Spleen (tissue), 13 donors: ENCODE measurements at places on chromosomes 7 and 10. TPM values are rescaled to one million over a fixed set of nuclear protein-coding genes. Genes with fewer than 3 reads are reported as not detected.

DNA sequence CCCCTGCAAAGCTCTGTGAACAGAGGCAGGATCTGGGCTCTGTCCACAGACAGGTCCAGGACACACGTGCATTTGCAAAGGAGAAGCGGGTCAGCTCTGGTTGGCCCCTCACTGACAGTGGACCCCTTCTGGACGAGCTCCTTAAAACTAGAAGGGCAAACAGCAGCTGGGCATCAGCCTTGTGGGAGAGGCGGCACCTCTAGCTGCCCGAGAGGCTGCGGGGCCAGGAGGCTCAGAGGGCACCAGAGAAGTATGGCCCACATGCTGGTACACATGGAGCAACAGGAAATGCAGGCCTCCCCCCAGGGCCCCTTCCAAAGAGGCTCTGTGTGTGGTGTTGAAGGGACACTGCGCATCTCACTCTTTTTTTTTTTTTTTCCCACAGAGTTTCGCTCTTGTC lies 233.0 kb upstream of the TCERG1L start:
- no peaks in the 10 kb centered on the region for H3K36me3 ChIP-seq
- DNase-seq = no peak
- no peak overlapping the region for H3K4me3 ChIP-seq
- H3K4me1 ChIP-seq = no peaks in the 10 kb centered on the region

DNA sequence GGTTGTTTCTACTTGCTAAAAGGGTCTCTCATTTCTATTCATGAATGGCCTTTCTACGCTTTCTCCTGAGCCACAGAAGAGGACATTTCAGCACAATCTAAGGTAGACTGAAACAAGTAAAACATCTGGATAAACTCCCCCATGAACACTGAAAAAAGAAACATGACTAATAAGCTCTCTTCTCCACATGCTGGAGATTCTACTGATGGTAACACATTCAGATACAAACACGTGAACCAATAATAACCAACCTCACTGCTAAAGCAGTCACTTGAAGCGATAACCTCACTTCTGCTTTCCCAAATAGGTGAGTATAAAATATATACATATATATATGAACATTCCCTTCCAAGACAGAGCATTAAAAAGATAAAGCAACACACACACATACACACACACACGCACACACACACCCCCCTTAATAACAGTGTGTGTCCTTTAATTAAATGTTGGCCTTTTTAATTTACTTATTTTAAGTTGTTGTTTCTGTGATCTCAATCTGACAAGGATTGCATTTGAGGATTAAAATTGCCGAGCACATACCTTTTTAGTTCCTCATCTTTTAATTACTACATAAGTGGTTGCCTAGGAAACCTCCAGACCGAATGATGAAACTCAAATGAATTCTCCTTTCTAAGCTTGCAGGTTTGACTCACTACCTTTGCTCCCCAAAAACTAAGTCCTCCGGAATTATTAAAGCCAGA lies 292.4 kb upstream of the KLF14 start:
- no peaks in the 10 kb centered on the region for H3K36me3 ChIP-seq
- peak overlapping the region; percentile 36 for H3K27ac ChIP-seq
- H3K4me3 ChIP-seq = no peak overlapping the region
- DNase-seq = no peak
- H3K4me1 ChIP-seq = peaks cover 98% of the 10 kb centered on the region

The CTAGE4 gene
- 1.4 TPM for total RNA-seq

DNA sequence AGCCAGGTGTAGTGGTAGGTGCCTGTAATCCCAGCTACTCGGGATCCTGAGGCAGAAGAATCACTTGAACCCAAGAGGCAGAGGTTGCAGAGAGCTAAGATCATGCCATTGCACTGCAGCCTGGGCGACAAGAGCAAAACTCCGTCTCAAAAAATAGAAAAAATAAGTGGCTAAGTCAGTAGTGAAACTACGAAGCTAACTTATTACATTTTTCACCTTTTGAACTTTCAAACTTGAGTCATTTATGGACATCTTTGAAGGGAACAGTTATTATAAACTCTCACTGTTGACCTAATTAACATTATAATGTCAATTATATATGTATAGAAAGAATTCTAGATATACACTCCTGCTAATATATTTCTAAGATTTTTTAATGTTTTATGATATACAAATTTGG lies 541.5 kb upstream of the C7orf33 start:
- H3K4me1 ChIP-seq = no peaks in the 10 kb centered on the region
- H3K4me3 ChIP-seq = no peak overlapping the region
- DNase-seq = no peak
- H3K27ac ChIP-seq = no peak overlapping the region

- H3K4me1 ChIP-seq = peaks cover 8% of the 10 kb centered on the region
- H3K4me3 ChIP-seq = no peak overlapping the region
- H3K27ac ChIP-seq = no peak overlapping the region
- DNase-seq = no peak
These were observed 82.7 kb upstream of the PFKP start for GRCh38 chr10:2984682-2985081.

- H3K36me3 ChIP-seq = no peaks in the 10 kb centered on the region
- no peaks in the 10 kb centered on the region for H3K27me3 ChIP-seq
- H3K27ac ChIP-seq = no peak overlapping the region
- no peak overlapping the region for H3K4me3 ChIP-seq
These were observed 621.3 kb downstream of the ANKRD7 start for GRCh38 chr7:118845791-118846190.

The TRIL gene
- 9.0 TPM for total RNA-seq

DNA sequence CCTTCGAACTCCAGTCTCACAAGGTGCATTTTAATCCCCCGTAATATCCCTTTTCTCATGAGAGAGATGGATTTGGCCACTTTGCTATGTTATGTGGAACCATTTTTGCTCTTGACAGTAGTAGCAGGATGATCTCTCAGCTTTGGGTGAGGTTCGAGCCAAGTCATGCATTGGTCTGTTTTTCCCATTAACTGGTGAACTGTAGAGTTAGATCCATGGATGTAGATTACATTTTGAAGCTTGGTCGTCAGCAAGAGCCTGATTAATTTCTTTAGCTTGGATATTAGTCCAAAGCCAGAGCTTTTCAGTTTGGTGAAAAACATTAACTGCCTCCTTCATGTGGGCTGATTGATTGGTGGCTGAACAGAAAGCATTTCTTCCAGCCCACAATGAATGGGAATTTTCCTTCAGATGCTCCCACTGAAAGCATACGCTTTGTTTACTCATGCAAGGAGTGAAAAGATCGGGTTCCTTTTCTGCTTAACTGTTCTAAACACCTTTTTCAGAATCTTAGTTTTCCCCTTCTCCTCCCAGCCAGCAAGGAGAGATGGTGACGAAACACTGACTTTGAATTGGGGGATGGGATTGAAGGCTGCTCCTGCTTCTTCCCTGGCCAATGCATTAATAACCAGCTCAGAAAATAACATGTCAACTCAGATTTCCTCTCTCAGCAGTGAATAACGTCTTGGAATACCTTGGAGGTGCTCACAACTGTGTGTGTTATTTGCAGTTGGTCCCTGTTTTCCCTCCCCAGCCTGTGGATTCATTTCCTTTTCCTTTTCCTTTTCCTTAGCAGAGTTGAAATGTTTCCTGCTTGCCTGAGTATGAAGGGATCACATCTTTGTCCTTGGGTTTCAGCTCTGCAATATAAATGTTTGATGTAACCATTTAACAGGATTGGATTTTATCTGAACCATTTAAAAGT lies 351.8 kb upstream of the FZD8 start:
- no peaks in the 10 kb centered on the region for H3K27me3 ChIP-seq
- no peaks in the 10 kb centered on the region for H3K36me3 ChIP-seq
- DNase-seq = no peak
- no peaks in the 10 kb centered on the region for H3K4me1 ChIP-seq
- no peak overlapping the region for H3K27ac ChIP-seq

DNA sequence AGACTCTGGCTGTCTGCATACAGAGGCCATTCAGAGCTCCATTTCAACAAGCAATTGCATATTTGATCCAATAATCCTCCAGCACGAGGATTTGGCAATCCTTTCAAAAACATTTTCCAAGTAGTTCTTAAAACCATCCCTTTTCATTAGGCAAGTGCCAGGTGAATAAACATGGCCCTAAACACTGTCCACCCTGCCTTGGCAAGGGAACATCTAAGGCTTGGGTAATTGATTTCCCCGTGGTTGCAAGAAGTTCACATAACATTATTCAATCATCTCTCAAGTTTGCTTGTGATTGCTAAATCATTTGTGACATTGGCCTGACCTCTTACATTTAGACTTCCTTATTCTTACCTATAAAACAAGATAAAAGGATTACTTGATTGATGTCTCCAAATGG lies 175.2 kb downstream of the CTTNBP2 start:
- no peak overlapping the region for H3K4me3 ChIP-seq
- no peaks in the 10 kb centered on the region for H3K36me3 ChIP-seq
- no peaks in the 10 kb centered on the region for H3K4me1 ChIP-seq
- DNase-seq = no peak
- H3K27ac ChIP-seq = no peak overlapping the region

- no peaks in the 10 kb centered on the region for H3K36me3 ChIP-seq
- H3K27me3 ChIP-seq = no peaks in the 10 kb centered on the region
- peaks cover 4% of the 10 kb centered on the region for H3K4me1 ChIP-seq
- H3K27ac ChIP-seq = peak overlapping the region; percentile 53
- H3K4me3 ChIP-seq = no peak overlapping the region
These were observed 49.5 kb upstream of the SLC29A3 start for GRCh38 chr10:71269301-71270288.

The CRPPA gene
- 0.76 TPM for total RNA-seq

The EN2 gene
- total RNA-seq = not detected

DNA sequence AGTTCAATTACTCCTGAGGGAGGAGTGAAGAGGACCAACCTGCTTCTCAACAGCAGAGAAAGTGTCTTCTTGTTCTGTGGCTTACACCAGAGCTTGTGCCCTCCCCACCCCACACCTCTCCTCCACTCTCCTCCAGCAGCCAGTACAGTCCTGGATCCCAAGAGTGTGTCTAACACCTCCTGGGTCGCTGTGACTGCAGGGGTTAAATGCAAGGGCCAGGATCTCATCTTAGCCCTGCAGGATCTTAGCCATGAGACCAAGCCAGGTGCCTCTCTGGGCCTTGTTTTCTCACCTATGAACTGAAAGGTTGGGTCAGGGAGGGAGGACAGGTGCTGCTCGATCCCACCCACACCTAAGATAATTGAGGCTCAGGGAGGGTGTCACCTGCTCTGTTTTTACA lies 34.5 kb upstream of the MSRB2 start:
- no peak for DNase-seq
- H3K27ac ChIP-seq = no peak overlapping the region
- no peaks in the 10 kb centered on the region for H3K4me1 ChIP-seq
- H3K27me3 ChIP-seq = no peaks in the 10 kb centered on the region

GRCh38 chr10:81136261-81136660 lies 598.6 kb downstream of the SH2D4B start:
- H3K27ac ChIP-seq = no peak overlapping the region
- no peaks in the 10 kb centered on the region for H3K27me3 ChIP-seq
- H3K36me3 ChIP-seq = no peaks in the 10 kb centered on the region
- H3K4me3 ChIP-seq = no peak overlapping the region
- no peak for DNase-seq

- DNase-seq = no peak
- H3K4me3 ChIP-seq = no peak overlapping the region
- no peak overlapping the region for H3K27ac ChIP-seq
- H3K4me1 ChIP-seq = no peaks in the 10 kb centered on the region
- no peaks in the 10 kb centered on the region for H3K27me3 ChIP-seq
These were observed 9.5 kb upstream of the ASAH2 start for GRCh38 chr10:50260791-50261281.

DNA sequence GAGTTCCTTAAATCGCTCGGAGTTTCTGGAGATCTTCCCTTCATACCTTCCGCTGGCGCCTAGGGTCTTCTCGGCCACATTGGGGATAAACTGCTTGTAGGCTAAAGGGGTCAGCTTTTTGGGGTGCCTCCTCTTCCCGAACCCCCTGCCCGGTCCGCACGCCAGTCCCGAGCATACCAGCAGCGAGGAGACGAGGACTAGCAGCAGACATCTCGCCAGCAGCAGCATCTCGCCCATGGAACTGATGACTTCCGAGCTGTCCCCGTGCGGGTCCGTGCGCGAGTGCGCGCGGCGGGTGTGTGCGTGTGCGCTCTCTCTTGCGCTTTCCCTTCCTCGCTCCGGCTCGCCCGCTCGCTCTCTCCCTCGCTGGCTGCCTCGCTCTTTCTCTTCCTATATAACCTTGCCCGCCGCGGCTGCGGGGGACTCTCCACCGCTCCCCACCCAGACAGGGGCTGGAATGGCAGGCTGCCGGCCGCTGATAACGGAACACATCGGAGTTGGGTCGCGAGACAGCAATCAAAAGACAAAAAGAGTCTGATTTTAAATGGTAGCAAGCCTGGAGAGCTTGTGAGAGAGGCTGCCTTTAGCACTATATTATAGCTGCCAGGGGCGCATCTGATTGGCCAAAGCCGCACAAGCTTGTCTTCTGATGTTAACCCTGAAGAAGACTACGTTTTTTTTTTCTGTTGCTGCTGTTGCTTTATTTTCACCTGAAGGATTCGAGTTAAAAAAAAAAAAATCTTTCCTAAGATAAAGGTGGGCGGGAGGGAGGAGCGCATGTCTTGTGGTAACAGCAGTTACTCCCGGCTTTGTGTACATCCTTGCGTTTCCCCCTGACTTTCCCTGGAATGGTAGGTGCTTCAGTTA lies at the start of gene SHH:
Gene SHH, minus strand, starts transcription at position 569 of the 867 bp plus-strand sequence. Its CDS starts 341 bp downstream, at position 228.
- no peak within 1 kb of the TSS for H3K27ac ChIP-seq
- no peak within 1 kb of the TSS for H3K4me3 ChIP-seq
- no peaks in the 10 kb centered on the region for H3K36me3 ChIP-seq
- peaks cover 93% of the 10 kb centered on the region for H3K27me3 ChIP-seq

The CYP2C9 gene
- total RNA-seq = not detected

The PRSS1 gene
- total RNA-seq = 2.9 TPM

GRCh38 chr10:97466755-97467154 lies 20.8 kb downstream of the ZDHHC16 start:
- no peak overlapping the region for H3K4me3 ChIP-seq
- no peaks in the 10 kb centered on the region for H3K27me3 ChIP-seq
- H3K27ac ChIP-seq = no peak overlapping the region
- H3K4me1 ChIP-seq = no peaks in the 10 kb centered on the region
- H3K36me3 ChIP-seq = peaks cover 100% of the 10 kb centered on the region

GRCh38 chr10:120511165-120511564 lies 54.1 kb downstream of the PLPP4 start:
- H3K4me3 ChIP-seq = no peak overlapping the region
- H3K27me3 ChIP-seq = no peaks in the 10 kb centered on the region
- DNase-seq = no peak
- H3K27ac ChIP-seq = no peak overlapping the region

DNA sequence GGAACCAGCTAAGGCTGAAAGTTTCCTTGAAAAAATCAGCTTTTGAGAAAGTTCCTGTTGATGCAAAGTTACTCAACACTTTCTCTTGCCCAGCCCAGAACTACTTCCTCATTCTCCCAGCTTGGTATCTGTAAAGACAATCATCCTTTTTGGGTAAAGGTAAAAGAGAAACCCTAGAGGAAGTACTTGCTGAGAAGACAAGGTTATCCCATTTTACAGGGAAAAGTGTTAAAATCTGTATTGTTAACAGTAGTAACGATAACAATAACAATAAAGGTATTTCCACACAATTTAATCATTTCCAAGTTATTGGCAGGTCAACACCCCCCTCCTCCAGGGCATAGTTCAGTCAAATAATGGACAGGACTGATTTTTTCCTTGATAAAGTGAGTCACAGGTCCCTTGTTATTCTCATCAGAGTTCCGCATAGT lies 2.4 kb downstream of the ALOX5 start:
- peak overlapping the region; percentile 68 for H3K27ac ChIP-seq
- H3K4me3 ChIP-seq = peak overlapping the region; percentile 88
- peaks cover 55% of the 10 kb centered on the region for H3K27me3 ChIP-seq
- H3K4me1 ChIP-seq = peaks cover 92% of the 10 kb centered on the region
- peaks cover 11% of the 10 kb centered on the region for H3K36me3 ChIP-seq

The XRCC2 gene
- total RNA-seq = 1.6 TPM

- H3K27me3 ChIP-seq = no peaks in the 10 kb centered on the region
- no peaks in the 10 kb centered on the region for H3K36me3 ChIP-seq
- H3K4me1 ChIP-seq = no peaks in the 10 kb centered on the region
These were observed 21.8 kb downstream of the AUTS2 start for GRCh38 chr7:69620063-69620462.

- no peak overlapping the region for H3K4me3 ChIP-seq
- H3K36me3 ChIP-seq = no peaks in the 10 kb centered on the region
- peaks cover 19% of the 10 kb centered on the region for H3K4me1 ChIP-seq
These were observed 131.5 kb downstream of the C10orf105 start for GRCh38 chr10:71587941-71588573.
